GM23248 (cell line): ENCODE measurements at places on chromosomes 1 and 21. TPM values are rescaled to one million over a fixed set of nuclear protein-coding genes. Genes with fewer than 3 reads are reported as not detected.

ENAH gene
- polyA plus RNA-seq = 35.5 and 40.1 TPM in 2 replicates

GRCh38 chr1:14887044-14887566 lies 266.4 kb upstream of the TMEM51 start:
- no peak overlapping the region for H3K4me3 ChIP-seq
- DNase-seq = no peak
- H3K27me3 ChIP-seq = no peaks in the 10 kb centered on the region
- no peaks in the 10 kb centered on the region for H3K4me1 ChIP-seq
- no peaks in the 10 kb centered on the region for H3K36me3 ChIP-seq

GRCh38 chr1:37400466-37401225 lies 73.7 kb upstream of the ZC3H12A start:
- no peak for DNase-seq
- H3K4me3 ChIP-seq = no peak overlapping the region
- H3K36me3 ChIP-seq = no peaks in the 10 kb centered on the region
- no peaks in the 10 kb centered on the region for H3K4me1 ChIP-seq
- no peak overlapping the region for H3K27ac ChIP-seq

GRCh38 chr1:155729031-155729898 lies 40.4 kb downstream of the DAP3 start:
- H3K36me3 ChIP-seq = 0 out of 2 replicates have a peak, but pooled peaks cover 4% of the 10 kb centered on the region
- no peak overlapping the region for H3K4me3 ChIP-seq
- peak; percentile 75 for DNase-seq
- H3K27ac ChIP-seq = peak overlapping the region; percentile 35; the same call in 1 of the 2 replicates

DNA sequence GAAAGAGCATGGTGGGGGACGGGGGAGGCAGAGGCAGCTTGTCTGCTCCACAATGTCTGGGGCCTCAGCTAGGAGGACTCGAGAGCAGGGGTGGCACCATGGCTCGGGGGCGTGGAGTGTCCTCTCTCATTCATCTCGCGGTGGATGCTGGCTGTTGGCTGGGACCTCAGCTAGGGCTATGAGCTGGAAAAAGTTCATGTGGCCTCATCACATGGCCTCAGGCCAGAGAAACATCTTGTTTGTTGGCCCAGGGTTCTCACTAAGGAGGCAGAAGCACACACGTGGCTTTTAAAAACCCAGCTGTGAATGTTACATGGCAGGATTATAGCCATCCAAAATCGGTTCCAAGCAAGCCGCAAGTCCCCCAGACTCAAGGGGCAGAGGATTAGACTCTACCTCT lies 6.2 kb upstream of the CENPS start:
- no peaks in the 10 kb centered on the region for H3K4me1 ChIP-seq
- no peak overlapping the region for H3K4me3 ChIP-seq
- H3K27ac ChIP-seq = no peak overlapping the region
- H3K36me3 ChIP-seq = no peaks in the 10 kb centered on the region
- DNase-seq = peak; percentile 84

- peak overlapping the region; percentile 94 for H3K27ac ChIP-seq
- H3K36me3 ChIP-seq = no peaks in the 10 kb centered on the region
- H3K4me3 ChIP-seq = 0 out of 2 replicates have a peak overlapping the region, but pooled peaks have one; percentile 27
- no peak for DNase-seq
- no peaks in the 10 kb centered on the region for H3K27me3 ChIP-seq
- peaks cover 35% of the 10 kb centered on the region for H3K4me1 ChIP-seq
Measured at GRCh38 chr1:203513585-203514031, 19.7 kb downstream of the OPTC start.

GRCh38 chr1:46589529-46589928 lies 14.5 kb downstream of the MKNK1 start:
- H3K4me3 ChIP-seq = no peak overlapping the region
- peaks cover 12% of the 10 kb centered on the region; the same call in 1 of the 2 replicates for H3K36me3 ChIP-seq
- H3K27ac ChIP-seq = no peak overlapping the region
- H3K27me3 ChIP-seq = no peaks in the 10 kb centered on the region
- no peaks in the 10 kb centered on the region for H3K4me1 ChIP-seq

DNA sequence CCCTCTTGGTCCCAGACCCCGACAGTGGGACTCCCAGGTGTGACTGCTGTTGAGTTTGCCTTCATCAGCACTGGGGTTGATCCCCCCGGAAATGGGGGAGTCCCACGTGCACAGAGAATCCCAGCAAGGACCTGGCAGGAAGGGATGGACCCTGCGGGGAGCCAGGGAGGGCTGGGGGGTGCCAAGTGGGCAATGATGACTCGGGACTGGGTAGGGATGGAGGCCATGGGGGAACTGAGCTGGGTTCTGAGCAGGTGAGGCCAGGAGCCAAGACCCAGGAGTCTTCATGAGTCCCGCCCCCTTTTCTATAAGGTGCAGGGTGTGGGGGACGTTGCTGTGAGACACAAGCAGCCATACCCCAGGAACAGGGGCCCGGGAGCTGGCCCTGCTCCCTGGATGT lies 103.8 kb downstream of the CRYAA start:
- H3K36me3 ChIP-seq = no peaks in the 10 kb centered on the region
- H3K4me1 ChIP-seq = 0 out of 2 replicates have a peak, but pooled peaks cover 5% of the 10 kb centered on the region
- H3K4me3 ChIP-seq = no peak overlapping the region
- peaks cover 43% of the 10 kb centered on the region for H3K27me3 ChIP-seq
- no peak for DNase-seq

DNA sequence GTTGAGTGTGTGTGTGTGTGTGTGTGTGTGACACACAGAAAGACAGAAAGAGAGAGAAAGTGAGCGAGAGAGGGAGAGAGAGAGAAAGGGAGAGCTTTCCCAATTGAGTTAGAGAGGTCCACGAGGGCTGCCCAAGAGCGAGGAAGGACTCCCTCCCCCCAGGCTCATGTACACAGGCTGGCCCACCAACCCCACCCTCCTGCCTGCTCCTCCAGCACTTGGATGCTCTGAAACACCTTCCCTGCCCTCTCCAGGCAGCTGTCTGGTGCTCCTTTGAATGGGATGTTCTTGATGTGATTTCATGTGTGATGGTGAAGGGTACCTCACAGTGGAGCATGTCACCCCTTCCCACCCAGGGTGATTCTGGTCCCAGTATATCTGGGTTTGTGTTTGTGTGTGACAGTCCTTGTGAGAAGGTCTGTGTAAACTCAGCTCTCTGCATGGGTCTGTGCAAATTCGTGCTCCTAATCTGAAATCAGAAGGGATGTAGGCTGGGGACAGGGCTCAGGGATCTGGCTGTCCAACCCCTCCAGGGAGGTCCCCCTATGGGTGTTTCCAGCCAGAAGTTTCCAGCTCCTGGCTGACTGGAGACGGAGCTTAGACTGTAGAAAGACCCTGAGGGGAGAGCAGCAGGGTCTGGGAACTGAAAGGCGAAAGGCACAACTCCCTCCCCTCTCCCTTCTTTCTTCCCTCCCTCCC lies 6.8 kb upstream of the PEAR1 start:
- no peak for DNase-seq
- 0 out of 2 replicates have a peak, but pooled peaks cover 2% of the 10 kb centered on the region for H3K27me3 ChIP-seq
- H3K36me3 ChIP-seq = no peaks in the 10 kb centered on the region
- no peak overlapping the region for H3K27ac ChIP-seq
- no peaks in the 10 kb centered on the region for H3K4me1 ChIP-seq

- H3K27ac ChIP-seq = no peak overlapping the region
- H3K36me3 ChIP-seq = no peaks in the 10 kb centered on the region
- no peak for DNase-seq
- H3K4me1 ChIP-seq = no peaks in the 10 kb centered on the region
Measured at GRCh38 chr1:18110598-18110939, 3.0 kb downstream of the IGSF21 start.

DNA sequence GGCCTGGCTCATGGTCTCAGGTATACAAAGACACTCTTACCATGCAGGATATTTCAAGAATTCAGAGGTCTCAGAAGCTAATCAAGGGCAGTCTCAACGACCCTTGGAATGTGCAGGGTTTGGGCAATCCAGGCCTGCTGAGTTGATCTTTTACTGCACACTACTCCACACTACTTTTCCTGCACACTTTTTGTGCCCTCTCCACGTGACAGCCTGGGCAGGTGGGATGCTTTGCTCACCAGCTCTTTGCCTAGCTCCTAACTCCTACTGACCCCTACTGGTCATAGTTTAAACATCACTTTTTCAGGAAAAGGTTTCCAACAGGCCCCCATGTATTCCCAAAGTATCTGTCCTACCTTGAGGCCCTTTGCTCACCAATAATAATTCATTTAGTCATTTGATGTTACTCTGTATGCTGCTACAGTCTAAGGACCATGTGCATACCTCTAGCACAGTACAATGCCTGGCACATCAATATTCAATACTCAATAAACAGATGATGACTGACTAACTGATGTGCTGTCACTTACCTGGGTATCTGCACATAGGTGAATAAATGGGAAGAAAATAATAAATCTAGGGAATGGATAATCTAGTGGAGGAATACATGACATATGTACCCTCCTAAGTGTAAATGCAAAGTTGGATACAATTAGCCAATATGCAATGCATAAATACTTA lies 9.6 kb downstream of the DUSP23 start:
- H3K27me3 ChIP-seq = peaks cover 27% of the 10 kb centered on the region
- H3K27ac ChIP-seq = no peak overlapping the region
- no peaks in the 10 kb centered on the region for H3K36me3 ChIP-seq
- DNase-seq = peak; percentile 47
- no peak overlapping the region for H3K4me3 ChIP-seq

DNA sequence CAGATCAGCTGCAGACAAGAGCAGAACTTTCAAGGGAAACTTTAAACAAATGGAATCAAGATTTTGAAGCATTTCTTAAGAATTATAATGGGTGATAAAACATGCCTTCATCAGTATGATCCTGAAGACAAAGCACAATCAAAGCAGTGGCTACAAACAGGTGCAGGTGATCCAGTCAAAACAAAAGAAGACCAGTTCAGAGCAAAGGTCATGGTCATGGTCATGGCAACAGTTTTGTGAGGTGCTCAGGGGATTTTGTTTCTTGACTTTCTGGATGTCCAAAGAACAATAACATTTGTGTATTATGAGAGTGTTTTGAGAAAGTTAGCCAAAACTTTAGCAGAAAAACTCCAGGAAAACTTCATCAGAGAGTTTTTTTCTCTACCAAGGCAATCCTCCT lies 681.7 kb upstream of the PTBP2 start:
- H3K4me1 ChIP-seq = no peaks in the 10 kb centered on the region
- no peak overlapping the region for H3K27ac ChIP-seq
- no peaks in the 10 kb centered on the region for H3K27me3 ChIP-seq
- H3K36me3 ChIP-seq = no peaks in the 10 kb centered on the region

DNA sequence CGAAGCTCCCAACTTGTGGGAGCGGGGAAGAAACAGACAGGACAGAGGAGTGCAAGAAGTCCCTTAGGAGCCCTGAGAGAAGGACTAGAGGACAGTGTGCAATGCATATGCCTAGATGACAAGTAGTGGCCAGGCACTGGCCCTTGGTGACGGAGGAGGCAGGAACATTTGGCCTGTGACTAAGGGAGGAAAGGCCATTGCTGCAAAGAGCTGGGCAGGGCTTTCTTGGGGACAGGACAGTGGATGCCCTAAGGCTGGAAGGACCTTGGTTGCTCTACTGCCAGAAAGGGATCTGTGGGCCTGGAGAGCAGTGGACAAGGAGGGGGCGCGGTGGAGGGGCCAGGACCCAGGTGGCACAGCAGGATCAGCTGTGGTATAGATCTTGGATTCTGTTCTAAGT lies 481.3 kb downstream of the CAMTA1 start:
- H3K4me1 ChIP-seq = peaks cover 12% of the 10 kb centered on the region
- H3K27ac ChIP-seq = 0 out of 2 replicates have a peak overlapping the region, but pooled peaks have one; percentile 65
- H3K36me3 ChIP-seq = no peaks in the 10 kb centered on the region
- H3K27me3 ChIP-seq = no peaks in the 10 kb centered on the region
- H3K4me3 ChIP-seq = no peak overlapping the region

SPRR2G gene
- not detected in 2 replicates for polyA plus RNA-seq

GRCh38 chr1:227888404-227889046 lies 59.2 kb downstream of the WNT9A start:
- H3K4me1 ChIP-seq = no peaks in the 10 kb centered on the region
- no peak overlapping the region for H3K27ac ChIP-seq
- no peak overlapping the region for H3K4me3 ChIP-seq
- no peak for DNase-seq
- H3K36me3 ChIP-seq = no peaks in the 10 kb centered on the region

TMEM51 gene
- polyA plus RNA-seq = 0.55 and 0.62 TPM in 2 replicates

GNAT2 gene
- polyA plus RNA-seq = 0.32 TPM in 1 of 2 replicates, not detected in the other

GRCh38 chr1:217539510-217539909 lies 91.4 kb downstream of the GPATCH2 start:
- no peaks in the 10 kb centered on the region for H3K36me3 ChIP-seq
- no peak overlapping the region for H3K4me3 ChIP-seq
- no peaks in the 10 kb centered on the region for H3K27me3 ChIP-seq
- no peak overlapping the region for H3K27ac ChIP-seq
- H3K4me1 ChIP-seq = peaks cover 9% of the 10 kb centered on the region

- H3K4me1 ChIP-seq = peaks cover 20% of the 10 kb centered on the region
- H3K27ac ChIP-seq = peak overlapping the region; percentile 22; the same call in 1 of the 2 replicates
- DNase-seq = peak; percentile 68
- H3K27me3 ChIP-seq = no peaks in the 10 kb centered on the region
Measured at GRCh38 chr21:38920631-38921398, 115.1 kb downstream of the ETS2 start.

DNA sequence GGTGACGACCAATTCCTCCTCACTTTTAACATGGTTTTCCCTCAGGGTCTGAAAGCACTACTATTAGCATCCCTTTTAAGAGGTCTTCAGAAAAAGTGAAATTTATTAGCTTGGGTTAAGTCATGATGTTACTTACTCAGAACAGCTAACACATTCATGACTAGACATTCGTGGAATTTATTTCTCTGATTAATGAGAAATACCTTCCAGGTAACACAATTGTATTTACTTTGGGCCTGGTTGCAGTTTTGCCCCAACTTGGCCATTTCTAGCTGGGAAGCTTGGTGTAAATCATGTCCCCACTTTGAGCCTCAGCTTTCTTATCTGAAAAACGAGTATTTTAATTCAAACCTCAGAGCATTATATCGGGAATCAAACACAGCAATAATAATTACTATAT lies 119.2 kb upstream of the SPATA6 start:
- no peaks in the 10 kb centered on the region for H3K4me1 ChIP-seq
- H3K27ac ChIP-seq = no peak overlapping the region
- DNase-seq = no peak
- H3K4me3 ChIP-seq = no peak overlapping the region
- H3K27me3 ChIP-seq = no peaks in the 10 kb centered on the region

IL20 gene
- not detected in 2 replicates for polyA plus RNA-seq

DNA sequence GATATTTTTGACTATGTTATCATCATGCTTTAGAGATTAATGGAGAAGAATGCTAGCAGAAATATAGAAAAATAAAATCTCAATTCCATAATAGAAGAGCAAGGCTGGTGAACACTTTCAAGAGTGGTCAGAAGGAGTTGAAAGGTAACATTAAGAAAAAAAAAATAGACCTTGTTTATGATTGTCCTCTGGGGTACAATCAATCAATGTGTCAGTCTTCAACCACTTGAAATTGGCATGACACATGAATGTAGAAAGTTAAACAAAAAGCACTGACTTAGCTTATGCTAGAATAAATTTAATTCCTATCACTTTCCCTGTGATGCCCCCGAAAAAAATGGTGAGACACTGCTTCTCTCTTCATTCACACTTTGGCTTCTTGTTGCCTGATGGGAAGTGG lies 750.3 kb upstream of the ADGRL2 start:
- H3K27me3 ChIP-seq = no peaks in the 10 kb centered on the region
- DNase-seq = no peak
- no peak overlapping the region for H3K4me3 ChIP-seq
- H3K36me3 ChIP-seq = no peaks in the 10 kb centered on the region
- no peaks in the 10 kb centered on the region for H3K4me1 ChIP-seq
